NCI-H187 (cell line): ENCODE measurements at places on chromosomes 3 and 15.

- DNase-seq, result no peak
These were observed 1.1 kb upstream of the WDR5B start for GRCh38 chr3:122416966-122417365.

DNA sequence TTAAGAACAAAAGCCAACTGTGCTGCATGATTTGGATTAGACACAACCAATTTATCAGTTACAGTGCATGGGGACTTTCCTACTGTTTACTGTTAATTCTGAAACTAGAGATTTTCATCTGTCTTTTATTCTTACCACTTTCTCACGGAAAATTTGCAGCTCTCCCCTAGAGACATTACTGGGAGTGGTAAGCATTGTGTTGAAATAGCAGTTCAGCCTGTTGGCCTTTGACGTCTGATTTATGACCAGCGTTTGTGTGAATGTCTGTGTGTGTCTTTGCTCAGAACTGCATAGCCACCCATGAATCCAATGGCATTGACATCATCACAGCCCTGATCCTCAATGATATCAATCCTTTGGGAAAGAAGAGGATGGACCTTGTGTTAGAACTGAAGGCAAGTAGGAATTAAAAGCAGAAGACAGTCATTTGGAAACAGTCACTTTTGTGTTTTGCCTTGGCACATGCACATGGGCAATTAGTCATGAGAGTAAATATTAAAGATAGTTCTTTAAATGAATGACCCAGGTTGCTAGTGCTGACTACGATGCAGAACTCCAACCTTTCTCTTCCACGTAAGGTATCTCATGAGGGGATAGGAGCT lies 202.2 kb upstream of the BHLHE40 start:
- no peak for DNase-seq

- DNase-seq, result no peak
These were observed 57.5 kb downstream of the HOMER2 start for GRCh38 chr15:82894971-82895520.

DNA sequence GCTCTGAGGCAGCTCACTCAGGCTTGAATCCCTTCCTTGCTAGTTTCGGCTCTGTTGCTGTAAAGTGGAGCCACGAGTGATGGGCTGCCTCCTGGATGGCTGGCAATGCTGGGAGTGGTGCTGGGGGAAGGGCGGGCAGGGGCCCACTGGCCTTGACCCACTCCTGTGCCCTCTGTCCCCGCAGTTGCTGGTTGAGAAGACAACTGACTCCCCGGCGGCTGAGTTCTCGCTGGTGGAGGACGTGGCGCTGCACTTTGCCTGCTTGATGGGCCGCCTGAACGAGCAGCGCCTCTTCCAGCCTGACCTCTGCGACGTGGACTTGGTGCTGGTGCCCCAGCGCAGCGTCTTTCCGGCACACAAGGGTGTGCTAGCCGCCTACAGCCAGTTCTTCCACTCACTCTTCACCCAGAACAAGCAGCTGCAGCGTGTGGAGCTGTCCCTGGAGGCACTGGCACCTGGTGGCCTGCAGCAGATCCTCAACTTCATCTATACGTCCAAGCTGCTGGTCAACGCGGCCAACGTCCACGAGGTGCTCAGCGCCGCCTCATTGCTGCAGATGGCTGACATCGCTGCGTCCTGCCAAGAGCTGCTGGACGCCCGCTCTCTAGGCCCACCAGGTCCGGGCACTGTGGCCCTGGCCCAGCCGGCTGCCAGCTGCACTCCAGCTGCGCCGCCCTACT lies 4.7 kb downstream of the ZBTB47 start:
- no peak for DNase-seq

DNA sequence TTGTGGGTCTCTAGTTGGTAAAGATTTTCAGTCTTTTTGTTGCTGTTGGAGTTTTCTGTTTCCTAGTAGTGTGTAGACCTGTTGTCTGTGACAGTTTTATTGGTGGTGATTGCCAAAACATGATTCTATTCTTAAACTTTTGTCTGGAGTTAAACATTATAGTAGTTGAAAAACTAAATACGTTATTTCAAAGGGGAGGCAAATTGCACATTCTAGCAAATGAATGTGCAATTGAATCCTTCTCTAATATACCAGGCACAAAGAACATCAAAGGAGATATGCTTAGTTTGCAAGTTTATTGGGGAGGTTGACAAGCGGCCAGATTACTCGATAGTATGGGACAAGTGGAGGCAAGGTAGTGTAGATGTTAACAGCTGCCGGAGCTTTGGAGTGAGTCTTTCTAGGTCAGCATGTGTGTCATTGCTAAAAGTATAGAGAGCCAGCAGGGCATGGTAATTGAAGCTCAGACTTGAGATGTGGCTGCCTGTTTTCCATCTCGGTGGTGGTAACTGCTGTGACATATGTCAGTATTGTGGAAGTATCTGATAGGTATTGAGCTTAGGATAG lies 20.6 kb downstream of the CHD2 start:
- no peak for DNase-seq

DNA sequence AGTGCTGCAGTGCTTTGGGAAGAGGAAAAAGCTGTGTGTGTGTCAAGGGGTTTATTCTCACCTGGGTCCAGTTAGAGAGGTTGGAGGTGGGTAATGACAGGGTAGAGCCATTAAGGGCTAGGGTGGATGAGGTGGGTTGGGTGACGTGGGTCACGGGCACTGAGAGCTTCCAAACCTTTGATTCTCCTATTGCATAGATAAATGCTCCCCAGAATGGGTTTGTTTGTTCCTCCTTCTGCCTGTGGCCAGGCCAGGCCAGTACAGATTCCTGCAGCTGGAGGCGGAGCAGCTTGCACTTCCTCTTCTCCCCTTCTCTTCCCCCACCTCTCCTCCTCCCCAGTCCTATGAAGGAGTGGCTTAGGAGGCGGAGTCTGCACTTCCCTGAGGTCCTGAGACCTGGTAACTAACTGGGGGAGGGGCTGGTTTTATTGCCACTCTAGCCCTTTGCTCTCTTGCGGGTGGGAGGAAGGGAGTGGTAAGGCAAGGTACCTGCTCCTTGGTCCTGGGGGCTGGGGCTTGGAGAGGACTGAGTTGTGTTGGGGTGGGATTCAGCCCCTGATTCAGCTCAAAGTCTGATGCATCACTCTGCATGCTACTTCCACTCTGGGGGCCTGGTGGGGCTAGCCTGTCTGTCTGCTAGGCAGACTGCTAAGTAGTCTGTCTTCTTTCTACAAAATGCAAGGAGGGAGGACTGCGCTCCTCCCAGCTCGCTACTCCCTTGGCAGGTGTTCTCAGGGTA lies 3.5 kb downstream of the SPINT1 start:
- DNase-seq, result no peak

DNA sequence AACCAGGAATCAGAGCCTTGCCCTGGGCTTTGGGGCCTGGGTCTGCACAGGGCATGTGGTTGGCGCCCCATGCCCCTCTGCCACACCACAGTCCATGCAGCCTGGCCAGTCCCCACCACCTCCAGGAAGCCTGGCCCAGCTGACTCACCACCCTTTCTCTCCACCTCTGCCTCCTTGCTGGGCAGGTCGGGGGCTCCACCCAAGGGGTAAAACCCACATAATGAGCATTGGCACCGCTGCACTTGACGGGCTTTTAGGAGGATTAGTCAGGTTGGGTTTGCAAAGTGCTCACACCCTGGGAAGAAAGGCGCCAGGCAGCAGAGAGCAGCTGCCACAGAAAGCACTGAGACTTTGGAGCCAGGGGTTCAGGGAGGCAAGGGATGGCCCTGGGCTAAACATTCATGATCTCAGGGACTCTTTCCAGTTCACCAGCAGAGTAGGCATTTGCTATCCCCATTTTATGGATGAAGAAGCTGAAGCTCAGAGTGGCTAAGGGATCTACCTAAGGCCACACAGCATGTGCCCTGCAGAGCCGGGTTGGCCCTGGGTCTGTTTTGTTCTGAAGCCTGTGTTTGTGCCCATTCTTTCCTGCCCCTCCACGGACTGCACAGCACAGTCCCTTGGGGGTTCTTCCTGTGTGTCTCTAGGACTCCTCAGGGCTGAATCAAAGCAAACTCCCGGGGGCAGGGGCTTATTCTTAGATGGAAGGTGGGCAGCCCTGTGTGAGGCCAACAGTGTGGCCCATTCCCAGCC lies 113.4 kb downstream of the ETFA start:
- DNase-seq, result no peak

DNA sequence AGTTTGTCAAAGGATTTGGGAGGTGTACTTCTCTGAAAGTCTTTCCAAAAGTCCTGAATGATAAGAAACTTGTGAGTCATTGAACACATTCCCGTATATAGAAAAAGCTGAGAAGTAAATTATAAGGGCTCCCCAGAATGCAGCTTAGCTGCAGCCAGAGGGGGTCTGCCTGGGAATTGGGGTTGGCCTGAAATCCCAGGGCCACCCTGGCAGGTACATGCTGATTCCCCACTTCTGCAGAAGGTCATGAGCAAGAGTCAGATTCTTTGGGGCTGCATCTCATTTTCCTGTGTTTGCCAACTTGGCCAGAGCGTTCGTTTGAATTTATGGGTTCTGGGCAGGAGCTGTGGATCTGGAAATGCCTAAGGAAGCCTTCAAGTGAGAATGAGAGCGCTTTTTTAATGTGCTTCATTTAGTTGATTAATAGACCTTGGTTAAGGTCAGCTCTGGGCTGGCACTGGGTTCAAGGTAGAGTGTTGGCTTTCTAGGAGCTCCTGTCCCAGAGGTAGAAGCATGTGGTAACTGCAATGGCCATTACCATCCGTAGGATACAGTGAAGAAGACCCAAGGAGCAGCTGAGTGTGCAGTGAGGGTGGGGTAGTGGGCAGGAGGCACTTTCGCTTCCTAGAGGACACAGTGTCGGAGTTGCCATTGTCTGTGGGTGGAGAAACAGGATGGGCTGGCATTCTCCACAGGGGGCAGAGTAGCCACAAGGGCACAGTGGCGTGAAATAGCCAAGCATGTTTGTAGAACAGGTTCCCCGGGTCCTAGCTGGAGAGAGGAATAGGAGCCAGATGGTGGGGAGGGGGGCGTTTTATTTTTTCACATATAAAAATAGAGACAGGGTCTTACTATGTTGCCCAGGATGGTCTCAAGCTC lies 3.2 kb downstream of the SLC6A6 start:
- no peak for DNase-seq

DNA sequence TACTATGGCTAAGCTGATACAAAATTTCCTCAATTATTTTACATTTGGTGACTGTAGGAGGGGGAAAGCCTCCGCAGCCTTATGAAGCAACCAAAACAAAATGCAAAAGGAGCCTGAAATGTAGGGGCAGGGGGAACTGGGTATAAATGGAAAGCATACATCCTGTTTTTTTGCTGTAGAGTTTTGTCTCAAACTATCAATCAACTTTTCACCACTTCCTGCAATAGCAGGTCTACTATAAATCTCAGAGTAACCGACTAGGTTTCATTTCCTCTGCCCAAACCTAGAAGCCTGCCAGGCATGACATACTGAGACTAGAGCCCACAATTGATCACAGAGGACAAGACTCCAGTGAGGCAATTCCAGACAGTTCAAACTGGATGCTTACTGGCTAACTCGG lies 91.3 kb downstream of the SHQ1 start:
- no peak for DNase-seq

GRCh38 chr3:64880916-64881315 lies 193.1 kb upstream of the ADAMTS9 start:
- no peak for DNase-seq

DNA sequence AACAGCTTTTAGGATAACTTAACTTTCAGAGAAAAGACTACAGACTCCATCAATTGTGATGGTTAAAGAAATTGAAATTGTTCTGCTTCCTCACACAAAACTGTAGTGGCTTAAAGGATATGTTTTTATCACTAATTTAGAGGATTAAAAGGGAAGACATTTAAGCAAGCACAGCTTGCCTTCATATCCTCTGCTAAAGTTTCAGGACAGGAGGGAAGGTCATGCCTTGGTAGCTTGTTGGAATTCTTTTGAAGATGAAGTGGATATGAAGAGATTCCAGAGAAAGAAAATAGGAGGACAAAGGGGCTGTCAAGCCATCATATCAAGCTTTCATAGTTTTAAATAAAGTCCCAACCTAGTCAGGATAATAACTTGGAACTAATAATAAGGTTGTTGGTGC lies 33.1 kb downstream of the CCDC80 start:
- no peak for DNase-seq

GRCh38 chr15:70375586-70375985 lies 277.9 kb upstream of the TLE3 start:
- no peak for DNase-seq

GRCh38 chr3:154142608-154143007 lies 21.4 kb downstream of the ARHGEF26 start:
- no peak for DNase-seq

DNA sequence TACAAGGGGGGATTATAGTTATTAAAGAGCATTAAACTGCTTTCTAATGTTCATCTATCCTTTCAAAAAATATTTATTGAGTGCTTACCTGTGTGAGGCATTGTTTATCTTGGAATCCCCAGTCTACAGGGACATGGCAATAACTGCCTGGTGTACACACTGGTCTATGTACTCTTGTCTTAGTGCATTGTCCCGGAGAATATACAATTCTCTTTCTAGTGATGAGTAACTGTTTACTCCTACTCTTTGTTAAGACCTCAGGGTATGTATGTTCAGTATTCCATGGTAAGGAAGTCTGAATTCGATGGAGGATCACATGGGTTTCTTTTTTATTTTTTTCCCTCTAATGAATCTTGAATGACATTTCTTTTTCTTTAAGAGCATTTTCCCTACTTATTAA lies 772.4 kb upstream of the NR2F2 start:
- no peak for DNase-seq

DNA sequence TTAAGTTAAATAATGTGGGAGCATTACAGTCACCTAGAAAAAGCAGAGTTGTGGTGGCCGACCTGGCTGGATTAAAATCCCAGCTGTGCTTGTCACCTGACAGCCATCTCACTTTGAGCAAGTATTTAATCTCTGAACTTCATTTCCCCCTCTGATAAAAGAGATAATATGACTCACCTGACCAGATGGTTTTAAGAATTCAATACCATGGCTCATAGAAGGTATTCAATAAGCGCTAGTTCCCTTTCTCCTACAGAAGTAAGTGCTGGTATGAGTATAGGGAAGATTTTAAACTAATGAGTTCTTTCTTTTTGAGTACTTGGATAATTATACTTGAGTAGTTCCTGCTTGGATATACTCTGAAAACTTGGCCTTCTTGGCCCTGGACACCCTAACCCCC lies 325.5 kb downstream of the IL5RA start:
- DNase-seq, result no peak

- DNase-seq, result no peak
These were observed 57.9 kb downstream of the RORA start for GRCh38 chr15:61171209-61171608.
